ENCODE measurements at places on chromosomes 7 and 10.

- no peak for DNase-seq
Measured at GRCh38 chr10:74925708-74926107, 99.3 kb downstream of the KAT6B start.

DNA sequence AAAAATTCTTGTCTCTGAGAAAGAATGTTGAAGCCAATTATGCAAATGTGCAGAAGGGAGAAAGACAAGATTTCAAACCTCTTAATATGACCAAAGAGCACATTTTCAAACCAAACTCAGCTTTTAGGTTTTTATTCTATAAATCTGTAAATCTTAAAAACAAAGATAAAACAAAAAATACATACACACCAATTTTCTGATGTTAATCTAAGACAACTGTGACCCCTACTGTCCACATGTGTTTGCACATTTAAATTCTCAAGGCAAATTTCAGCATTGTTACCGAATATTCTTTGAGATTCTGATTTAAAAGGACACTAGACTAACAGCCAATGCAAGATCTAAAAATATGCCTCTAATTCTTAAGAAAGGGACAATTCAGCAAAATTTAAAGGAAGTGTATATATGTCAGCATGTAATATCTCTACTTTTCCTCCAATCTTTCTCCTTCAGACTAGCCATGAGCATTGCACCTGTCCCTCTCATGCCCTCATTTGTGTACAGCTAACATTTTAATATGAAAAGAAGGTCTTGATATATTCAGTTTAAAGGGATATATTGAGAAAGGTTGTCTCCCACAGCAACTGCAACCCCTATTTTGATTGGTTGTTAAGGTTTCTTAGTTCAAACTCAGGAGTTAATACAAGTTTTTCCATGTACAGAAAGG is 417.9 kb downstream of the IPMK start:
- DNase-seq = no peak

- no peak for DNase-seq
Measured at GRCh38 chr7:112023282-112023681, 182.9 kb downstream of the DOCK4 start.

DNA sequence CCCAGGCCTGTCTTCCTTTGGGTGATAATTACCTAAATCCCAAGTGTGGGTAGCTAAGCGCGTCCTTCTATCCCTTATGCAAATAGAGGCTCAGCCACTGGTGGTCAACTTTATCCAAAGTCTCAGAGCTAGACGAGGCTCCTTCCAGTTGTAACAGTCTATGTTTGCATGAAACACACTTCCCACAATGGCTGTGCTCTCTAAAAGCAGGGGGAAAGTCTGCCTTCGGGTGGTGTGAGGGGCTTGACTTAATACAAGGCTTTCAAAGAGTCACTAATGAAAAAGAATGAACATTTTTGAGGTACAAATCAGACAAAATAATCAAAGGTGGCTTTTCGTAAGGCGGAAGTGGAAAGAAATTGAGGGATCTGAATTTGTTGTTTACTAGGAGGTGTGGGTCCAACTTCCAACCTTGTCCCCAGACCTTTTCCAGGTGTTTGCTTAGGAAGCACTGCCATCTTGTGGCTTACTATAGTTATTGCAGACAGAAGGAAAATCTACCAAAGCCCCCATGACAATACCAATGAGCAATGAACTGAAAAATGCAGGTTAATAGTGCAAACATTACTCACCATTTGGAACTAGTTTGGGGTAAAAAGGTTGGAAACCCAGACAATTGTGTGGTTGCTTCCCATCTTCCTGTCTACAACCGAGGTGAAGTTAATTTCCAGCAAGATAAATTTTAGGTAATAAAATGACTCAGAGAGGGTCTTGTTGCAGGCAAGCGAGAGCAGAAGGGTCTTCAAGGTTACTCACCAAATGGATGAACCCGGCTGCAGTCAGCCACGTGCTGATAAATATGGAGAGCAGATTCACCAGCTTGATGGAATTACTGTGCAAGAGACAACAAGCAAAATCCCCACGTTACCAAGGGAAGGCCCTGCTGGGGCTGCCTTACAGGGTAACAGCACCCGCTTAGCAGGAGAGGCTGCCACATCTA is 525.7 kb downstream of the KCNMA1 start:
- peak; percentile 2 for DNase-seq

DNA sequence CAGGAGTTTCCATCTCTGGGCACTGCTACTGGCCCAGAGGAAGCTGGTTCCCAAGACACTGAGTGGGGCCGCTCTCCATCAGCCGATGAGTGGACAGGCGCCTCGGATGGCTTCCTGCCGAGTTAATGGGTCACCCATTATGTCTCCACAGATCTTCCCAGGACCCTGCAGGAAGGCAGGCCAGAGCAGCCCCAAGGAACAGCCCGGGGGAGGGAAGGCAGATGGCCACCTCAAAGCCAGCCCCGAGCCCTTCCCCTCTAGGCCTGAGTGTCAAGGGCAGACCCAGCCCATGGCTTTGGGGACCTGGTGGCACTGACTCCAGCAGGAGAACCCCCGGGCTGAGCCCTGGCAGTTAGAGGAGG is 3.4 kb upstream of the LFNG start:
- no peak for DNase-seq

Measured in NCI-H2029 treated with DMSO at 0.1 percent for 48 hours (cell line).